Activated CD4-positive, alpha-beta memory T cell treated with anti-CD3 and anti-CD28 coated beads, Interleukin-2, amount 10 ng/mL, durations not matched to agents 7 days and 5 days (primary cell): ENCODE measurements at places on chromosomes 12 and 14.

GRCh38 chr12:113006641-113007040, 28.3 kb downstream of the OAS2 start:
- no peak for DNase-seq

GRCh38 chr14:101174980-101175606, 271.6 kb upstream of the RTL1 start:
- DNase-seq: peak; percentile 7

DNA sequence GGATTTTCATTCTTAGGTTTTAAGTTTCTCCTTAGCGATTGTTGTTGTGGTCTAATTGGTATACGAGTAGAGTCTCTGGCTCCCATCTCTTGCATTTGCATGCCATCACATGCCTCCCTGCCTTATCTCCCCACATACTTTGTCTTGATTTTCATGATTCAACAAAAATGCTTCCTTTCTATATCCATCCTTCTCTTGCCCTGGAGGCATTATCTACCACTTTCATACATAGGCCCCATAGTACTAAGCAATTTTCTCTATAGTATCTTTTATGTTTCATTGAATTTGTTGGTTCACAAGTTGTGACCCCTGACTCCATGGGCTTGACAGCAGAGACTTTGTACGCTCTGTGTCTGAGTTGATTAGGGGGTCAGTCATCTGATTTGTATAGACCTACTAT, 226.1 kb downstream of the ACSS3 start:
- DNase-seq: no peak

GRCh38 chr12:49750027-49750995, 9.0 kb downstream of the TMBIM6 start:
- peak; percentile 66 for DNase-seq

GRCh38 chr14:84041421-84041820, 1488.5 kb upstream of the FLRT2 start:
- DNase-seq: no peak

DNA sequence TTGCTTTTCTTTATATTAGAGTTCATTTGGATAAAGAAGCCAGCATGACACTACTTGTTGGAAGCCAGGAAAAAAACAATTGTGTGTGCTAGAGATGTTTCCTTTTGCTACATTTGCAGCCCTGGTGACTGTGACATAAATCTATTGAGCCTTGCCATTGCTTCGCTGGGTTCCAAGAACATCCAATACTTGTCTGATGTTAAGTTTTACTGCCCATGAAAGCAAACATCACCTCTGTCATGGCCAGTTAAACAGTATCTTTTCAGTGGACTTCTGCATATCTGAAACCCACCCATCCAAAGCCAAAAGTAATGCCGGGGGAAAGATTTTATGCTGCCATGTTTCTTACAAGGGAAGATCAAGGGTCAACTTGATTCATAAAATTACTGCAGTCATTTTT, 184.0 kb downstream of the MSRB3 start:
- no peak for DNase-seq

DNA sequence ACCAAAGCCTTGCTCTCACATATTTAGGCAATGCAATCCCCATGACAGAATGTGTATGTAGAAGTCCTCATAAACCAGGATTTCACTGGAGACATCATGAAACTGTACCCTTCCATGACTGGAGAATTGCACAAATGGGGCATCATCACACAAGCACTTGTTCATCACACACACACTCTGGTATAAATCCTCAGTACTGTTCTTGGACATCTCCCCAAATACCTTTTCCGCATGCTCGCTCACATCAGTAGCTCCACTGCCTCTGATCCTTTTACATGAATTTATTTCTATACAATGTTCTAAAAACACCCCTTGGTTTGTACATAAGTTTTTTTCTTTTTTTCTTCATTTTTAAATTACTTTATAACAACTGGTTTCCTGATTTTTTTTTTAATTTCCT, 3.3 kb upstream of the ING4 start:
- DNase-seq: no peak
